ENCODE measurements at places on chromosomes 12 and 14. TPM values are rescaled to one million over a fixed set of nuclear protein-coding genes. Genes with fewer than 3 reads are reported as not detected.

Gene SUPT16H
- 134 TPM for total RNA-seq

Gene SDSL
- 6.3 TPM for total RNA-seq

Gene OLR1
- 3.2 TPM for total RNA-seq

Gene WDR20
- total RNA-seq = 27.4 TPM

- no peak for DNase-seq
- no peaks in the 10 kb centered on the region for H3K36me3 ChIP-seq
- no peaks in the 10 kb centered on the region for H3K27me3 ChIP-seq
- no peak overlapping the region for H3K4me3 ChIP-seq
Observed at GRCh38 chr12:131536337-131536736, 174.6 kb upstream of the SFSWAP start.
